ENCODE measurements at places on chromosomes 7 and 10.

DNA sequence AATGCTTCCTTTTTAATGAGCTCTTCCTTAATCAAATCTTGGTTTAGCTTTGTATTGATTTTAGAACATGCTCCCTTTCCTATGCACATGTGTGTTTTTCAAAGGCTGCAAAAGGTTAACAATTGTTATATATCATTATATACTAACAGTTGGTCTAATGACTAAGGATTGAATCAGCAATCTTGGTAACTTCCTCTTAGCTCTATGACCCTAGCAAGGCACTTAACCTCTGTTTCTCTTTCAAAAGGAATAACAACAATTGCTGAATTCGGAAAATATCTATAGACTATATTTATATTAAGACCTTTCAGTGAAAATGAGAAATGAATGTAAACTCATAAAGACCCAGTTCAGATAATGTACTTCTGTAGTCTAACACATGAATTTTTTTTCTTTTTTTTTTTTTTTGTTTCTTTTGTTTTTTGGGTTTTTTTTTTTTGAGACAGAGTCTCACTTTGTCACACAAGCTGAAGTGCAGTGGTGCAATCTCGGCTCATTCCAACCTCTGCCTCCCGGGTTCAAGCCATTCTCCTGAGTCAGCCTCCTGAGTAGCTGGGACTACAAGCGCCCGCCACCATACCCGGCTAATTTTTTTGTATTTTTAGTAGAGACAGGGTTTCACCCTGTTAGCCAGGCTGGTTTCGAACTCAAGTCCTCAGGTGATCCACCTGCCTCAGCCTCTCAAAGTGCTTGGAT, 48.8 kb downstream of the HOXA1 start:
- DNase-seq, result no peak

DNA sequence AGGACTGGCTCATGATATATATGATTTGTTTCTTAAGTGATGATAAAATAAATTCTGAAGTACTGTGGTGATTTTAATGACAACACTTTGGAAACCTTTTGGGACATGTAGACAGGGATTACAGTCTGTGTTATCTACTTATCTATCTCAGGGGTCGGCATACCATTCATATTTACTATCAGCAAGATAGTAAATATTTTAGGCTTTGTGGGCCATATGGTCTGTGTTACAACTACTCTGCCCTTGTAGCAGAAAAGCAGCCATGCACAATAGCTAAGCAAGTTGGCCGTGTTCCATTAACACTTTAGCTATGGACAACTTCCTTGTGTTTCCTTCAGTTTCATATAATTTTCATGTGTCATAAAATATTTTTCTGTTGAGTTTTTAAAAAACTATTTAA, 97.8 kb upstream of the PRPS1L1 start:
- no peak for DNase-seq

DNA sequence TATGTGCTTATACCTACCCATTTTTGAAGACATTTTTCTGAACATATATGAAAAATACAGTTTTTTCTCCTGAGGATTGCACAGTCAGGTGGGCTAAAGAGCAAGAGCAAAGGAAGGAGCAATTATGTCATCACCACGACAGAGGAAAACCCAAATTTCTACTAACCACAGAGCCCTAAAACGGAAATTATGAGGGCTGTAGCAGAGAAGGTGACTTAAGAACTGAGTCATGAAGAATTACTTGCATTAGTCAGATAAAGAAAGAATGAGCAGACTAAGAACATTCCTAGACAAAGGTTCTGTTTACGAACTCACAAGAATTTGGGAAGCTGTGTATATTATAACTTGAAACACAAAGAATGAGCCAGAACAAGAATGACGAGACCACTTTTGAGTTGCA, 974.4 kb downstream of the NXPH1 start:
- no peak for DNase-seq

DNA sequence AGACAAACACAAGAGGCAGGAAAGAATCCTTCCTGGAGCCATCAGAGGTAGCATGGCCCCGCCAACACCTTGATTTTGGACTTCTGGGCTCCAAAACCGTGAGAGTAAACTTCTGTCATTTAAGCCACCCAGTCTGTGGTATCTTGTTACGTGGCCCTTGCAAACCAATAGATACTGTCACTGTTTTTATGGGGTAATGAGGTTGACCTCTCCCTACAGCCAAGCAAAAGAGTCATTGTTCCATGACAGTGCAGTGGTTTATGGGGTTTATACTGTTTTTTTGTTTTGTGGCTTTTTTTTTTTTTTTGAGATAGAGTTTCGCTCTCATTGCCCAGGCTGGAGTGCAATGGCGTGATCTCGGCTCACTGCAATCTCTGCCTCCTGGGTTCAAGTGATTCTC, 32.8 kb downstream of the KIAA1549 start:
- DNase-seq, result no peak
